SHP77 treated with DMSO at 0.1 percent for 48 hours (cell line): ENCODE measurements at places on chromosomes 11 and 22.

DNA sequence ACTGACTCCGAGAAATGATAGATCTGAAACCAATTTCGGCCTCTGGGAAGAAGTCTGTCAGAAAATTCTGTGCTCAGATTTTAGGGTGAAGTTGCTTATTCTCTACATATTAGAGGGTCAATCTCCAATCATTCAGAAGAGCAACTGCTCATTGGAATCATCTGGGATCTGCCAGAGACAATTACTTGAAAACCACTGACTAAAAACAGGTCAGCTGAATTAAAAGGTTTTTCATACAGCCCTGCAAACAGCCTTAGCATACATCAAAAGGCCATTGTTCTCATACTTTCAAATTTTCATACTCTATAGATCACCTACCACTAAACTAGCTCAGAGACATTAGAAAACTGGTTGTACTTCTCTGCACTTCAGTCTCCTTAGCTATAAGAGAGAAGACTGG, 289.7 kb upstream of the PITPNB start:
- DNase-seq: no peak

GRCh38 chr11:60946601-60947264, 5.2 kb downstream of the SLC15A3 start:
- DNase-seq: no peak

- DNase-seq: no peak
Observed at GRCh38 chr22:17436981-17437412, 67.7 kb downstream of the CECR2 start.

GRCh38 chr11:117597071-117597470, 199.9 kb downstream of the DSCAML1 start:
- DNase-seq: no peak

GRCh38 chr11:75035911-75036565, 47.3 kb downstream of the NEU3 start:
- no peak for DNase-seq

DNA sequence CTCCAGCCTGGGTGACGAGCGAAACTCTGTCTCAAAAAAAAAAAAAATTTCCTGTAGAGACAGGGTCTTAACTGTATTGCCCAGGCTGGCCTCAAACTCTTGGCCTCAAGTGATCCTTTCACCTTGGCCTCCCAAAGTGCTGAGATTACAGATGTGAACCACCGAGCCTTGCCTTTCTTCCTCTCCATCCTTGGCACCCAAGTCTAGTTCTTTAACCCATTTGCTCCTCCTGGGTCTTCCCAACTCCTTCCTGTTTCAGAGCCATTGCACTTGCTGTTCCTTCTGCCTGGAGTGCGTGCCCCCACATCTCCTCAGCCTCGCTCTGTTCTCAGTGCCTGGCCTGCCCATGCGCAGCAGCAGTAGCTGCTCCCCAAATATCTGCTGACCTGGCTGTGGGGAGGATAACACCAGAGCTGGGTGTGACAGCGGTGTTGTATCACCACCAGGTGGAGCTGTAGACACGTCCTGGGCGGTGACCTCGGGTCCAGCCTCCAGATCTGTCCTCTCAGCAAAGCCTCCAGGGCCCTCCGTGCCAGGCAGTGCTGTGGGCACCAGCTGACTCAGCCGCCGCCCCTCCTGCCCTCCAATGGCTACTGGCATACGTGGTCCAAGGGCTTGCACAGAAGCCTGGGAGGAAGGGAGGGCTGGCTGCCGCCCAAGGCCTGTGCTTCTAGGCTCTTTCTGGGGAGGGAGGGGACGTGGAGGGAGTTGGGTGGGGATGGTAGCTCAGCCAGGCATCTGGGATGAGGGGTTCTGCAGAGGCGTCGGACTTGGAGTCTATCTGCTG, 22.0 kb downstream of the TEF start:
- peak; percentile 81 for DNase-seq

- DNase-seq: no peak
Observed at GRCh38 chr22:37112084-37112728, 2.7 kb upstream of the TMPRSS6 start.

DNA sequence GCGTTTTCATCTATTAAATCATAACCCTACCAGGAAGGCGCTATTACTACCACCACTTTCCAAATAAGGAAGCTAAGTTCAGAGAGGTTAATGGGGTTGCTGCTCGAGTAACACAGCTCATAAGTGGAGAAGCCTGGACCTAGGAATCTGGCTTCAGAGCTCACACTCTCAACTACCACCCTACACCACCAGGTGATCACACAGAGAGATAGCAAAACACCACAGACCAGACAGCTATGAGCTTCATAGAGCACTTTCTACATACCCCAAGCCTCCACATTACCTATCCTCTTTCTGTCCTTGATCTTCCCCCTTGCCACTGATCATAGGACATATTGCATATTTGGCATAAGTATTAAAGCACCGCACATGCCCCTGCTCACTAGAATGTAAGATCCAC, 65.4 kb downstream of the TIMP3 start:
- no peak for DNase-seq

DNA sequence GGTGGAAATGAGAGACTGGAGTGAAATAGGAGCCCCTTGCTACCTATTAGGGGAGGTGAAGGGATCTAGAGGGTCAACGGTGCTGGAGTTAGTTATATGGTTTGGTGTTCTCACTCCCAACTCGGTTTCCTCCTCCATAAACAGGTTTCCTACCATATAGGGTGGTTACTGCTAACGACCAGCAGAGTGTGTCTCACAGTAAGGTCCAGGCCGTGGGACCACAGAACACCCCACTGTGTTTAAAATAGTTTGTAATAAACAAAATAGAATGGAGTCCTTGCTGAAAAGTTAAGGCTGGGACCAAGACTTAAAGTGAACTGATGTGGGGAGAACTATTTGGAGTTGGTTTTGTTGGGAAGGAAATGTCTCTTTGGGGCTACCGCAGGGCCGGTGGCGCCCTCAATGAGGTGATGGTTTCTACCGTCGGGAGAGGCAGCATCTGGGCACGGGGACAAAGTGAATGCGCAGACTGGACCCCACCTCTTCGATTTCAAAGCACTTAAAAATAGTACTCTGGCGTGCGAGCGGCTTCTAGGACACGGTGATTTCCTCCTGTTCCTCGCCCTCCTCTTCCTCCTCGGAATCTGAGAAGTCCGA, 4.5 kb downstream of the DBX1 start:
- DNase-seq: no peak
